ENCODE measurements at places on chromosomes 4 and X.
A peak's percentile ranks its signal among the peaks of the same experiment; 100 is the strongest.

DNA sequence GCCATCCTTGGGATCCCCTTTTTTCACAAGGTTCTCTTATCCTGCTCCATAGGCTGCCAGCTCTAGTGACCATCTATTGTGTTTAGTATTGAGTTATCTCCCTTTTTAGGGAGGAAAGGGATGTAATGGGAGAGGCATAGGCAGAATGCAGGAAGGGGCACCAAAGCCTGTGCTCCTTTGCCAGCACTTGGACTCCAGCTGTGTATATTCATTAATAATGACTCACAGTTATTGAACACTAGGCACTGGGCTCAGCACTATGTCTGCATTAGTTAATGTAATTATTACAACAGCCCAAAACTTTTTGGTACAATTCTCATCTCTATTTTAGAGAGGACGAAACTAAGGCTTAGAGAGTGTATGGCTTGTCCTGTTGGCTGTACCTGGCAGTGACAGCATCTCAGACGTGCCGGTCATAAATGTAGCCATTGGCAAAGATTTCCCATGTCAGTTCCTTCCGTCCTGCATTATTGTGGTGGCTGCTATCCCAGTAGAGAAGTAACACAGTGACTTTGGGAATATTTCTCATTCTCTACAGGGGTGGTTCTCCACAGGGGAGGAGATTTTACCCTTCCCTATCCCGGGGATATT, 90.3 kb downstream of the AFF1 start:
- no peak for DNase-seq

- no peak for DNase-seq
These were observed 55.3 kb upstream of the KCNIP4 start for GRCh38 chr4:22003878-22004277.

DNA sequence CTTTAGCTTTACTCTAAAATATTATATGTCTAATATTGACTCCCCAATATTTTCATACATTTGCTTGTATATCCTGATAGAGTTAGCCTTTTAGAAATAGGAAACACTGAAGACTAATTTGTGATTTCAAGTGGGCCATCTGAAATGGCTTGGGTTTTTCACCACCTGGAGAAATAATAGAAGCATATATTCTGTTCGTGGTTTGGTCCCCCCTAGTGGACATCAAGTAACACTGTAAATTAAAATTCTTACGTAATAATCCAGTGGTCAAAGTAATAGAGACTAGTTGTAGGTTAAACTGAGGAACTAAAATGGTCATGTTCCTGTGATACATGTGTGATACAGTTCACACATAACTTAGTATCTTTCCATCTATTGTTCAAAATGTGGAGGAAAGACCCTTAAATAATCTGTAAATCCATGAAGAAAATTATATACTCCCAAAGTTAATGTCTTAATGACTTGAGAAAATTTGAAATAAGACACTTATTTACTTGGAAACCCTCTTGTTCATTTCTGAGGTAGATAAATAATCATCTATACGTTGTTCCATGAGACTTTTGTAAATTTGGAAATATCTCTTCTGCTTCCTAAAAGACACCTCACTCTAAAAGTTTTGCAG, 79.8 kb upstream of the SMARCAD1 start:
- peak; percentile 28 for DNase-seq

- DNase-seq, result no peak
These were observed 656.2 kb upstream of the IGFBP7 start for GRCh38 chr4:57766341-57766740.

DNA sequence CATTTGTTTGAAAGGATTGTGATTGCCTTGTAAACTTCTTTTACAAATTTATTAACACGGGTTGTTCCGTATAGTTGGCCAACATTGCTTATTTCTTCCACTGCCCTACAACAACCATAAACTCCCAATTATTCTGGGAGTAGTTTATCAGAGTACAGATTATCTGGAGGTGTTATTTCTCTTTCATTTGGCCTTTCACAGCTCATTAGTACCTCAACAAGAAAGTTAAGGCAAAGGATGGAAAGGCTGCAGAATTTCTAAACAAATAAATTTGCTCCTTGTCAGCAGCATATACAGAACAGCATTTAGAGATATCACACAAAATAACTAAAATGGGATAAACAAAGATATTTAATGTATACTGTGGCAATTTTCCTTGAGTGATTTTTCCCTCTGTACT, 548.8 kb downstream of the DMD start:
- no peak for DNase-seq

GRCh38 chr4:11720292-11720691, 291.6 kb upstream of the HS3ST1 start:
- peak; percentile 20 for DNase-seq

DNA sequence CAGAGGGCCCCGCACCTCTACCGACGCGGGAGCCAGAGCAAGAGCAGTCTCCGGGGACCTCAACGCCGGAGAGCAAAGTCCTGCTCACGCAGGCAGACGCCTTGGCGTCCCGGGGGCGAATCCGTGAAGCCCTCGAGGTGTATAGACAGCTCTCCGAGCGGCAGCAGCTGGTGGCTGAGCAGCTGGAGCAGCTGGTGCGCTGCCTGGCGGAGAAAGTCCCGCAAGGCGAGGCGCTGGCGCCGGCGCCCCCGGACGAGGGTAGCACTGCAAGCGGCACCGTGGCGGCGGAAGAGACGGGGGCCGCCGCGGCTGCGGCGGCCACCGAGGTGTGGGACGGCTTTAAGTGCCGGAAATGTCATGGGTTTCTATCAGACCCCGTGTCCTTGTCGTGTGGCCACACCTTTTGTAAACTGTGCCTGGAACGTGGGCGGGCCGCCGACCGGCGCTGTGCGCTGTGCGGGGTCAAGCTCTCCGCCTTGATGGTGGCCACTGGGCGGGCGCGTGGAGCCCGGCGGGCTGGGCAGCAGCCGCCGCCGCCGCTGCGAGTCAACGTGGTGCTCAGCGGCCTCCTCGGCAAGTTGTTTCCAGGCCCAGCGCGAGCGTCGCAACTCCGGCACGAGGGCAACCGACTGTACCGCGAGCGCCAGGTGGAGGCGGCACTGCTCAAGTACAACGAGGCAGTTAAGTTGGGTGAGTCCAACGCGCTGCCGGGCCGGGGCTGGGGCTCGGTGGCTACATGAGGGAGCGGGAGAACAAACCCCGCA, 672 bp downstream of the LONRF3 start:
- peak; percentile 38 for DNase-seq

DNA sequence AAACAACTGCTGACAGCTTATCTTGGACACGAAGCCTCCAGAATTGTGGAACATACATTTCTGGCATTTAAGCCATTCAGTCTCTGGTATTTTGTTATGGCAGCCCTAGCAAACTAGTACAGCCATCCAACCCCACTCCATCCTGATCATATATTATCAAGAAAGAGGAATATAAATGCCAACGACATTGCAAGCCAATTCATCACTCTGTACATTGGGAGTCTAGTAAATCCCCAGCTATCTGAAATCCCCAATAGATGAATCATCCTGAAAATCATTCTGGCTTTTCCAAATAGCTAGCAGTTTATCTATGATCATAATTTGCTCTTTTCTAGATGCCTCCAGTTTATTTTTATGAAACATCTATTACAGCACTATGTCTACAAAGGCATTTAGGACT, 41.1 kb downstream of the FRMD7 start:
- no peak for DNase-seq
